ENCODE measurements at places on chromosomes 16 and 17. TPM values are rescaled to one million over a fixed set of nuclear protein-coding genes. Genes with fewer than 3 reads are reported as not detected.

CRHR1 gene
- not detected for total RNA-seq

NPIPA8 gene
- 32.2 TPM for total RNA-seq

USP36 gene
- 25.3 TPM for total RNA-seq

SLC38A8 gene
- total RNA-seq: not detected

ARL5C gene
- not detected for total RNA-seq

SPATA22 gene
- total RNA-seq: not detected

CHST5 gene
- not detected for total RNA-seq

KRT9 gene
- total RNA-seq: not detected

TBC1D3I gene
- total RNA-seq: not detected

TOP2A gene
- 10.6 TPM for total RNA-seq

CARD14 gene
- total RNA-seq: 0.15 TPM

C1QL1 gene
- total RNA-seq: 0.31 TPM

WFDC1 gene
- total RNA-seq: 0.10 TPM

CREBBP gene
- 36.8 TPM for total RNA-seq

SDR42E1 gene
- not detected for total RNA-seq

OR4D1 gene
- not detected for total RNA-seq

LRRC46 gene
- total RNA-seq: 0.25 TPM

RHBDF1 gene
- 37.0 TPM for total RNA-seq

ATAD5 gene
- 0.15 TPM for total RNA-seq

CIBAR2 gene
- total RNA-seq: not detected

Data from cardiac ventricle fibroblast (primary cell).